ENCODE measurements at places on chromosomes 1 and 21.

- no peak for DNase-seq
Observed at GRCh38 chr1:233005703-233006102, 55.3 kb downstream of the NTPCR start.

GRCh38 chr1:93317207-93317606 lies 28.5 kb upstream of the DR1 start:
- no peak for DNase-seq

- DNase-seq, result peak; percentile 17
Observed at GRCh38 chr1:70353601-70354331, 756 bp downstream of the ANKRD13C start.

DNA sequence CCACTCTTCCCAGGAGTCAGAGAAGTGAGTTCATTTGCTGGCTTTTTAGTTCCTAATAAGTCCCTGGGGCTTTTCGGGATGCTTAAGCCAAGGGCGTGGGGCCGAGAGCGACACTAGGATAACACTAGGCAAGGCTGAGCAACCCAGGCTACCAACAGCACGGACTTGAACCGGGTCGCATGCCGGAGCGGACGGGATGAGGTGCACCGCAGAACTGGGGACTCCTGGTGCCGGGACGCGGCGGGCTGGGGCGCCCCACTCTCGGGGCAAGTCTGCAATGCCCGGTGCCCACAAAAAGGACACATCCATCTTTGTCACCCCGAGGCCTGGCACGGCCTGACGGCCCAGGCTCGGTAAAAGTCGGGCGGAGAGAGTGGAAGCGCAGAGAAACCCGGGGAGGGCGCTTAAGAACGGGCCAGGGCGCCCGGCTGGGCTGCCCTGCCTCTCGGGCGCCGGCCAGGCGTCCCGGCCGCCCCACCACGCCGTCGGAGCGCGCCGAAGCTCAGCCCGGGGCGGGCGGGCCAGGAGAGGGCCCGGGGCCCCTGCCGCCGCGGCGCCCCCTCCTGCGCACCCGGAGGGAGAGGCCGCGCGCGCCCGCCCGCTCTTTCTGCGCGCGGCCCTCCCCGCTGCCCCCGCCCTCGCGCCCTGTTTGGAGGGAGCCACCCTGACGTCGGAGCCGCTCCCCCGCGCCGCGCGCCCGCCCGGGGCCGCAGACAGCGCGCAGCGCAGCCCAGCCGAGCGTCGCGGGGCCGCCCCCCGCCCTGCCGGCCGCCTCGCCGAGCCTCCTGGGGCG lies at the start of gene NBL1:
Gene NBL1 (plus strand): TSS at position 710 of the 793 bp plus-strand sequence. CDS start 10,720 bp downstream, outside the sequence.
- peak; percentile 28 for DNase-seq

- DNase-seq, result no peak
Observed at GRCh38 chr1:220768126-220768601, 18.5 kb upstream of the MTARC1 start.

DNA sequence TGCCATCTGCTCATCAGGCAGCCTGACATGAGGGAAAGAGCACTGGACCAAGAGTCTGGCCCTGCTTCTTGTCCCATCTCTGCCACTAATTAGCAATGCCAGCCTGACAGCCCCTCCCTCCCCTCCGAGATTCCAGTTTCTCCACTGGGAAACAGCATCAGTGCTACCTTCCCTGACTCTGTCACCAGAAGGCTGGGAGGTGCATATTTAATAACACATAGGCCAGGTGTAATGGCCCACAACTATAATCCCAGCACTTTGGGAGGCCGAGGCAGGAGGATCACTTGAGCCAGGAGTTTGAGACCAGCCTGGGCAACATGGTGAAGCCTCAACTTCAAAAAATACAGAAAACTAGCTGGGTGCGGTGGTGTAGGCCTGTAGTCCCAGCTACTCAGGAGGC lies 41.2 kb upstream of the ZBTB40 start:
- DNase-seq, result no peak

DNA sequence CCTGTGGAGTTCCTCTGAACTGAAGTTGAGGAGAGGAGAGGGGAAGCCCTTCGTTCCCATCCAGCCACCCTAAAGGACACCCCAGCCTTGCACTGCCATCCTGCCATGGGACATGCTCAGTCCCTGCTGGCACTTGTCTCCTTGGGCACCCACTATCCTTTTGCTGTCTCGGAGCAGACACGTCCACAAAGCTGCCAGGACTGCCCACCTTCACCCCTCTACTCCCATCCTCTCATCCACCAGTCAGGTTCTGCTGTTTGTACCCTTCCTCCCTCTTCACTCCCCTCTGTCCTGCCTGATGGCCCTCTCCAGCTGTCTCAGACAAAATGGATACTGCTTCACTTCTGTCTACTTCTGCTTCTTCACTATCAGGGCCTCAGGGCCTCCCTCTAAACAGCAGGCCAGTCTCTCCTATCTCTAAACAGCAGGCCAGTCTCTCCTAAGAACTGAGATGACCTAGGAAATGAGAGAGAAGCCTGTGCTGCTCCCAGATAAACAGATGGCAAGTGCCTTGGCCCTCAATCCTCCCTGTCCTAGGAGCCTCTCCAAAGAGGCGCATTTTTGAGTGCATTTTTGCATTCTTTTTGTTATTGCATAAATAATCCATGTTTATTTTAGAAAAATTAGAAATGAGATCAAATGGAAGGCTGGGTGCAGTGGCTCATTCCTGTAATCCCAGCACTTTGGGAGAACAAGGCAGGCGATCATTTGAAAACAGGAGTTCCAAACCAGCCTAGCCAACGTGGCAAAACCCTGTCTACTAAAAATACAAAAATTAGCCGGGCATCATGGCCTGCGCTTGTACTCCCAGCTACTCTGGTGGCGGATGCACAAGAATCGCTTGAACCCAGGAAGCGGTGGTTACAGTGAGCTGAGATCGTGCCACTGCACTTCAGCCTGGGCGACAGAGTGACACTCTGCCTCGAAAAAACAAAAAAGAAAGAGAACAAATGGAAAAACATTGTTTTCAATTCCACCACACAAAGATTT lies 4.4 kb upstream of the PYCR2 start:
- peak; percentile 4 for DNase-seq

- no peak for DNase-seq
Observed at GRCh38 chr1:3899754-3900149, 320 bp downstream of the C1orf174 start.

GRCh38 chr1:9151328-9151860 lies 22.5 kb upstream of the GPR157 start:
- no peak for DNase-seq

DNA sequence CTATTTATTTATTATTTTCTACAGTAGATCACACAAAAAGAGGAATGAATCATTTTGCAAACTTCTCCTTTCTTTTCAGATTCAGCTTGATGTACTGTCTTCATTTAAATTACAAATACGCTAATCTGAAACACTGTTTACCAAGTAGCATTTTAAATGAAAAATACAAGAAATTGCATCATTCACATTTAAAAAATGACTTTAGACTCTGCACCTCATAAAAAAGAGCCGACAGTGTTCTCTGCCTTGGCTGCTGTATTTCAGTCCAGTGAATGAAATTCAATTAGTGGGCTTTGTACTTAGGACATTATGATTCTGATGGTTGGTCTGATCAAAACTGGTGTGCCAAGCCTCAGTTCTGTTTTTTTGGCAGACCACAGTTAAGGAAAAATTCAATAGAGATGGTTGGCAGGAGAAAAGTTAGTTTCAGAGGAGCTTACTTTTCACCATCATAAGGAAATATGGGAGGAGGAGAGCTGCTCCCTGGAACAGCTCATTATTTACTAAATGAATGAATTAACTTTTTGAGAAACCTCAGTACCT lies 222.4 kb upstream of the ESRRG start:
- no peak for DNase-seq
